Left cardiac atrium (tissue), 4 donors: ENCODE measurements at places on chromosomes 7 and 10. TPM values are rescaled to one million over a fixed set of nuclear protein-coding genes. Genes with fewer than 3 reads are reported as not detected.

ADAP1 gene
- total RNA-seq, result 6.9 TPM

EGFR gene
- total RNA-seq, result 23.3 TPM

DNA sequence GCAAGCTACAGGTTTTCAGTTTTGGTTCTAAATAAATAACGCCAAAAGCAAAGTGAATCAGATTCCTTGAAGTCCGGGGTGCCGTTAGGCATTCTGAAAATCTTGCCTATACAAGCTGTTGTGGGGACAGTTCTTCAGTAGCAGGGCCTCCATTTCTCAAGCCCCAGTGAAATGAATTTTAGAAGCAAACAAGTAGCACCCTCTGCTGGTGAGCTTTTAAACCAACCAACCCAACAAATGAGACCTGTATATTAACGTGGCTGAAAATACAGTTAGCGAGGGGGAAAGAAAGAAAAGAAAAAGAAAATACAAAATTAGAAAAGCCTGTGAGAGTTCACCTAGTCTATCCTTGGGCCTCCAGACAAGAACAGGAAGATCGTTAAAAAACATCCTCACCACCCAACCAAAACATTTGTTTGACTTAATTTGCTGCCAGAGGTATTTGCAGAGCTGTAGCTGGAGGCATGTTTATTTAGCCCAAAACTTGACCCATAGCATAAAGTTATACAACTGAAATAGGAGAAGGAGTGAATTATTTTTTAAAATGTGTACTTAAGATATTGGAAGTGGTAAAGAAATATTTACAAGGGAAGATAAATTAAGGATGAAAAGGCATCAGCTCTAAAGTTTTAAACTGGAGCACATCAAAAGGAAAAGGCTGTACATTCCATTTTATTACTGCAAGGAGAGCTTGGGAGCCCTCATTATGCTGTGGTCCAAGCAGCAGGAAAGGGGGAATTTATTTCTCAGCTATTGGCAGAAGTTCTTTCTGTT, 98.9 kb downstream of the DYNC1I1 start:
- no peak for DNase-seq

- DNase-seq, result peak; percentile 43
Observed at GRCh38 chr7:87312215-87312865, 33.1 kb upstream of the CROT start.

- no peak for DNase-seq
Observed at GRCh38 chr7:47785923-47786556, 162.2 kb downstream of the PKD1L1 start.
